ENCODE measurements at places on chromosomes 16 and 17.

DNA sequence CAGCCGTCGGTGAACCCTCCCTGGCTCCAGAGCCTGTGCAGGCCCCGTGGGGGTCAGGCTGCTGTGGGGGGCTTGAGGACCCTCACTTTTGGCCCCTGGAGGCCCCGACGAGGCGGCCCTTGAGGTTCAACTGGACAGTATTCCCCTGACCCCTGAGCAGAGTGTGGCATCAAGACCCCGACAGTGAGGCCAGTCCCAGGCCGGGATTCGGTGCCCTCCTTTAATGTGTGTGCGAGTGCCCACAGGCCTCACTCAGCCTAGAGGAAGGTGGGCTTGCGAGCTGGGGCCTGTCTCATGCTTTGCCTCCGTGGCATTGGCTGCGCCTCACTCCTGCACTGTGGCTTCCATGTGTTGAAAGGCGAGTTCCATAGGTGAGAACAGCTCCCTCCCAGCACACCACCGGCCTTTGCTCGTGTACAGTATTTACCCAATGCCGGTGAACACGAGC lies 94.5 kb downstream of the METRNL start:
- no peak for DNase-seq

DNA sequence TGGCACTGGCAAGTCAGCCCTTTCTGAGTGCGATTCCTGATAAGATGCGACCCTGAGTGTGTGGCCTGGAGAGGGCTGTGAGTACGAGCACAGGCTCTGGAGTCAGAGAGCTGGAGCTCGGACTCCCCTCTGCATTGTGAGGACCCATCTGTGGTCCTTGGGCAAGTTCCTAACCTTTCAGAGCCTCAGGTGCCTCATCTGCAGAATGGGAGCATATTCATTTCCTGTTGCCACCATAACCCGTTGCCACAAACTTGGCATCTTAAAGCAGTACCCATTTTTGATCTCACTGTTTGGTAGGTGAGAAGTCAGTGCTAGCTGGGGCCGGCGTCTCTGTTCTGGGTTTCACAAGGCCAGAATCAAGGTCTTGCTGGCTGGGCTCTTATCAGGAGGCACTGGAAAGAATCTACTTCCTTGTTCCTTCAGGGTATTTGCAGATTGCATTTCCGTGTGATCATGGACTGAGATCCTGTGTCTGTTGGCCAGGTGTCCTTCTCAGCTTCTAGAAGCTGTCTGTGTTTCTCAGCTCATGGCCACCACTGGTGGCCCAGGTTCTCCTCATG lies 20.2 kb downstream of the KNOP1 start:
- no peak for DNase-seq

DNA sequence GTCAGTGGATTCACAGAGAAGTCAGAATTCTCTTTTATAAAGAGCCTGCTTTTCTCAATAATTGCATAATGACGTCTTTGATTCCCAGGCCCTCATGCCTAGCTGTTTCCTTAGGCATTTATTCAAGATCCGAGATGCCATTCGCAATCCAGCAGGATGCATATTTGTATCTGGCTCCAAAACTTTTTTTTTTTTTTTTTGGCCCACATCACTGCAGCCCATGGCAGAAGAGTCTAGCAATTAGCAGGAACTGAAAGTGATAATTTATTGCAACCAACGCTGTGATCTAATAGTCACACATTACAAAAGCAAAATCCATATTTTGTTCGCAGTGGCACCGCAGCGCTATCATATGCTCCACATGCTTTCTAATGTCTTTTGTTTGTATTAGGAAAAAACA lies 503.4 kb downstream of the MAF start:
- DNase-seq = no peak

DNA sequence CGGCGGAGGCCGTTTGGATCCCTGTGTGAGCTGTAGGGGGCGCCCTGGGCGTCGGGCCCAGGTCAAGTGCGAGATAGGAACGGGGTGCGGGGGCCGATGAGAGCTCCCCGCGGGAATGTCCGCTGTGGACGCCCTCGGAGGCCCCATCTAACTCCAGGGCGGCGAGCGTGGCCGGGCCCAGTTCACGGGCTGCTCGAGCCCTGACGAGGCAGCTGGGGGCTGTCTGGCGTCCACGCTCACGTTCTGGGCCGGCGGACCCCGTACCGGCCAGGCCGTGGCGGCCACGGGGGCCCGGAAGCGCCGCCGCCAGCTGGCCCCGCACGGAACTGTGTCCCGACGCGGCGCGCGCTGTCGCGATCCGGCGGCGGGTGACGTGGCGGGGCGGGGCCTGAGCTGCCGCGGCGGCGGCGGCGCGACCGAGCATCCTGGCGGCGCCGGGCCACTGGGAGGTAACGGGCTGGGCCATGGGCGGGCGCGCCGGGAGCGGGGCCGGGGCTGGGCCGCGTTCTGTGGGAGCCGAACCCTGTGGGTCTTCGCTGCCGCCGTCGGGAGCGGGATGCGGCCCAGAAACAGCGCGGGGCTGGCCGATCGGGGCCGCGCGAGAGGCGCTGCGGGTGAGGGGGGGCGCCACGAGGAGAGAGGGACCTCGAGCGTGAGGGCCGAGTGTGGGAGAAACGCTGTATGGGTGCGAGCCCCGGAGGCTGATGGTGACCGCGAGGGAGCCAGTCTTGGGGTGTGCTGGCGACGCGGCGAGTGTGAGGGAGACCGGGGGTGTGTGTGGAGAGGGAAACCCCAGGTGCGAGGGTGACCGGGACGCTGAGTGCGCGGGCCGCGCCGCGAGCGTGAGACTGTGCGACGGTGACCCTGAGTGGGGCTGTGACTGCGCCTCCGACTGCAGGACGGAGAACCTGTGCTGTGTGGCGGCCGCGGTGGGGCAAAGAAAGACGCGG lies at the start of gene SLC7A6:
SLC7A6 (plus strand) TSS at position 399 of the 950 bp plus-strand sequence. CDS start 10,201 bp downstream, outside the sequence.
- no peak for DNase-seq

DNA sequence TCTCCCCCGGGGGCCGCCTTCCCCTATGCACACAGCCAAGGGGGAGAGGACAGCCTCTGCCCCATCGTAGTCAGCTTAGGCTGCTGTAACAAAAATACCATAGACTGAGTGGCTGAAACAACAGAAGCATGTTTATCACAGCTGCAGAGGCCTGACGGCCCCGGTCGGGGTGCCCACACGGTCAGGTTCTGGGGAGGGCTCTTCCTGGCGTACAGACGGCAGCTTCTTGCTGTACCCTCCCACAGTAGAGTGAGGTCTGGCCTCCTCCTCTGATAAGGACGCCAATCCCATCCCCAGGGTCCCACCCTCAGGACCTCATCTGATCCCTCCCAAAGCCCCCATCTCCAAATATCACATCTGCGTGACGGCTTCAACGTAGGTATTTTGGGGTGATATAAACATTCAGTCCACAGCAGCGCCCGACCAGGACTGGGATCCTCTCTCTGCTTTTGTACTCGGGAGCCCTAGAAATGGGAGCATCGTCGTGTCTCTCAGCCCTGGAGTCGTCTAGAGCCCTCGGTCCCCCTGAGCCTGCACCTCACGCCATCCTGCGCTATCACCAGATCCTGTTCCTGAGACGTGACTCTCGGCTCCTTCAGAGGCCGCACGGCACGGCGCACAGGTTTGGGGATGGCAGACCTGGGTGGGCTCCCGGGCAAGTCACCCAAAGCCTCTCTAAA lies 67.8 kb downstream of the RPH3AL start:
- no peak for DNase-seq

DNA sequence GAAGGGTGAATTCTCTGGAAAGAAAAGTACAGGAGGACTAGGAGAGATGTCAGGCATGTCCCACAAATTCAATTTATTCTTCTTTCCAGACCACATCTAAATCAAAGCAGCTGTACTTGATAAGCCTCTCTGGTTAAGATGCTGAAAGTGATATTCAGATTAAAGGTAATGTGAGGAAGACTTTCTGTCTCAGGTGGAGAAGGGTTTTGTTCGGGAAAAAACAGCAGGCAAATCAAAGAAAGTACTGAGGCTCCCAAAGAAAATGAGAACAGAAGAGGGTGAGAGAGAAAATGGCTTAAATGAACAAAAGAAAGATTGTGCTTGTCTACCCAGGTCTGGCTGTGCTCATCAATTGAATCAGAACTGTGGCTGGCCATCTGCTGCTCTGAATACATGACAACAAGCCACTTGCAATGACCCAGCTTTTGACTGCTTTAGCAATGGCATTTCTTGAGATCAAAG lies 55.6 kb downstream of the MMD start:
- no peak for DNase-seq

DNA sequence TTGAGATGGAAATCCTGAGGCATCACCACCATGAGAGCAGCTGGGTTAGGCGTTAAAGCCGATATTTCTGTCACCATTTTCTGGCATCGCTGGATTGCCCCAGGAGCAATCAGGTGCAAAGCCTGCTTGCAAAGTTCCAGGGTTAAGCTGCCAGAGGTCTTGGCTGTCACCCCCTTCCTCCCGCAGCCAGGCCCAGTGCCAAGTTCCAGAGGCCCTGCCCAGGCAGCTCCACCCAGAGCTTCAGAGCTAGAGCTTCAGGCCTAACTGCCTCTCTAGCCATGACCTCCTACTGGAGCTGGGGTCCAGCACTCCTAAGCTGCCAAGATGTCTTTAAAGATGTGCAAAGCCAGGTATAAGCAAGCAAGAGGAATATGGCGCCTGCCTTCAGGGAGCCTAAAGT lies 8.8 kb upstream of the TMEM238L start:
- no peak for DNase-seq

DNA sequence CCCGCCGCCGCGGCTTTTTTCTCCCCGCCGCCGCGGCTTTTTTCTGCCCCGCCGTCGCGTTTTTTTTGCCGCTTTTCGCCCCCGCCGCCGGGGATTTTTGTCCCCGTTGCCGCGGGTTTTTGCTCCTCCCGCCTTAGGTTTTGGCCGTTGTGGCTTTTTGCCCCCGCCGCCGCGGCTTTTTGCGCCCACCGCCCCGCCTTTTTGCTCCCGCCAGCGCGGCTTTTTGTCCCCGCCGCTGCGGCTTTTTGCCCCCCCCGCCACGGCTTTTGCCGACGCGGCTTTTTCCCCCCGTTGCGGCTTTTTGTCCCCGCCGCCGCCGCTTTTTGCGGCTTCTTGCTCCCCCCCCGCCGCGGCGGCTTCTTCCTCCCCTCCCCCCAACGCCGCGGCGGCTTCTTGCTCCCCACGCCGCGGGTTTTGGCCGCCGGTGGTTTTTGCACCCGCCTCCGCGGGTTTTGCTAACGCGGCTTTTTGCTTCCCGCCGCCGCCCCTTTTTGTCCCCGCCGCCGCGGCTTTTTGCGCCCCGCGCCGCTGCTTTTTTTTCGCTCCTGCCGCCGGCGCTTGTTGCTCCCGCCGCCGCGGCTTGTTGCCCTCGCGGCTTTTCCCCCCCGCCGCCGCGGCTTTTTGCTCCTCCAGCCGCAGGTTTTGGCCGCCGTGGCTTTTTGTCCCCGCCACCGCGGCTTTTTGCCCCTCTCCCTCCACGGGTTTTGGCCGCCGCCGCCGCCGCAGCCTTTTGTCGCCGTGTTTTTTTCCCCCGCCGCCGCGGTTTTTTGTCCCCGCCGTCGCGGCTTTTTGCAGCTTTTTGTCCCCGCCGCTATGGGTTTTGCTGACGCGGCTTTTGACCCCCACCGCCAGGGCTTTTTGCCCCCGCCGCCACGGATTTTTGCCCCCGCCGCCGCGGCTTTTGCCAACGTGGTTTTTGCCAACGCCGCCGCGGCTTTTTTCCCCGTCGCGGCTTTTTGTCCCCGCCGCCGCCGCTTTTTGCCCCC lies 150.3 kb downstream of the KCNJ18 start:
- DNase-seq = no peak

DNA sequence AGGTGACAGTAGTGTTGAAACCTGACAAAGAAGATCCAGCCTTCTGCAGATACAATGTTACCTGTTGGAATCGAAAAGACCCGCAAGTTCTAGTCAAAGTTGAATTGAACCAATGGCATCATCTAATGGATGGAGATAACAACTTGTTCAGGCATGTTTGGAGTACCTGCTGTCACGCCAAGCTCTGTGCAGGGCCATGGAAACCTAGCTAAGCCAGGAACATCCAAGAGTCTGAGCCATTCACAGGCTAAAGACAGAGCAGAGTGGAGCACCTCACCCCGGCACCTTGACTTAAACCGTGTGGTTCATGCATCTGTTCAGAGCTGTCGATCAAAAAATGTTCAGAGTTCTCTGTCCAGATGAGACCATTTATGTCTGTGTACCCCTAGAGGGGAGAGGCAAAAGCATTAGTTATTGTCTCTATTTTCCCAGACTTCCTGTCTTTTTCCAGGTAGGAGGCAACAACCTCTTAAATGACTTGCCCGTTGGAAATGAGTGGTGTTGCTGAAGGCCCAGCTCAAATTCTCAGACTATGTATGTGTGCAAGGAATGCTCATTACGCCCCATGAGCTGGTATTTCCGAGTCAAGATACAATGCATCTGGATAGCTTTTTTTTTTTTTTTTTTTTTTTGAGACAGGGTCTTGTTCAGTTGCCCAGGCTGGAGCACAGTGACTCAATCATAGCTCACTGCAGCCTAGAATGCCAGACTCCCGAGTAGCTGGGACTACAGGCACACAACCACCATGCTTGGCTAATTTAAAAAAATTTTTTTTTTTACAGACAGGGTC lies 44.9 kb upstream of the XYLT1 start:
- DNase-seq = no peak

DNA sequence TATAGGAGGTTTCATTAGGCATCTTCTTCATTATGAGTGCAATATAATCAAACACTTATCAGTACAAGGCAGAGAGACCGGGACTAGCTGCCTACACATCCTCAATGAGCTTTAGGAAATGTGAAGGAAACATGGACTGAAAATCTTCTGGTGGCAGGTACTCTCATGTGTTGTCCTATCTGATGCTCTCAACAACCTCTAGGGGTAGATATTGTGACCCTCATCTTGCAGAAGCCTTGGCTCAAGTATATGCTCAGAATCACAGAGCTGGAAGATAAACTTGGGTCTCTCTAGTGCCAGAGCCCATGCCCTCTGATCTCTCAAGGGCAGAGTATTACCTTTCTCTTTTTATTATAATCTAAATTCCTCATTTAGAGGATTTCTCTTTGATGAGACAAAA lies 181.6 kb upstream of the C17orf78 start:
- no peak for DNase-seq

- DNase-seq = no peak
These were observed 63.2 kb downstream of the NKD1 start for GRCh38 chr16:50611332-50611934.

GRCh38 chr17:3411070-3411469 lies at the start of gene OR3A3:
TSS of gene OR3A3 (plus strand) at chr17:3411370.
- no peak for DNase-seq

DNA sequence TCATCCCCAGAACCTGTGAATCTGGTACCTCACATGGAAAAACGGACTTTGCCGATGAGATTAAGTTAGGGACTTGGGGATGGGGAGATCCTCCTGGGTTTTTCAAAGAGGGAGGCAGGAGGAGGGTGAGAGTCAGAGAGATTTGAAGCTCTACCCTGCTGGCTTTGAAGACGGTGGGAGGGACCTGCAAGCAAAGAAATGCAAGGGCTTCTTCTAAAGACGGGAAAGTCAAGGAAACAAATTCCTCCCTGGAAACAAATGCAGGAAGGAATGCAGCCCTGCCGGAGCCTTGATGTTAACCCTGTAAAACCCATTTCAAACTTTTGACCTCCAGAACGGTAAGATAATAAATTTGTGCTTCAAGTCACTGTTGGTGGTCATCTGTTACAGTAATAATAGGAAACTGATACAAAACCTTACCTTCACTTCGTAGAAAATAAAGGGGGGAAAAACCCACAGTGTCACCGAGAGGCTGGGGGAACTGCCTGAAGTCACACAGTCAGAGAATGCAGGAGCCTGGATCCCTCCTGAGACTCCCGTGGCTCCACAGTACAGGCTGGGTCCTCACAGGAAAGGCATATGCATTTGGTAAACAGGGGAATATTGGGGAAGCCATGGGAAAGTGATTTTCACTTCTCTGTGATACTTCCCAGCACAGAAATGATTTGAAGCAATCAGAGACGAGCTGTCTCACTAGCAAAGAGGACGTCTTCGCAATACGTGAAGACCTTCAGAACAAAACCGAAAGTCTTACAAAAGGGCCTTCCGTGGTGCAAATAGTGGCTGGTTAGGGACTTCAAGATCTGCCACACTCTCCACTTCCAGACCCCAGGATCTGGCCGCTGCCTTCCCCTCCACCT lies 58.9 kb upstream of the CLEC3A start:
- no peak for DNase-seq
